ENCODE measurements at places on chromosomes 7 and 10.

- DNase-seq: no peak
These were observed 8.0 kb downstream of the AKR1B10 start for GRCh38 chr7:134535272-134535918.

DNA sequence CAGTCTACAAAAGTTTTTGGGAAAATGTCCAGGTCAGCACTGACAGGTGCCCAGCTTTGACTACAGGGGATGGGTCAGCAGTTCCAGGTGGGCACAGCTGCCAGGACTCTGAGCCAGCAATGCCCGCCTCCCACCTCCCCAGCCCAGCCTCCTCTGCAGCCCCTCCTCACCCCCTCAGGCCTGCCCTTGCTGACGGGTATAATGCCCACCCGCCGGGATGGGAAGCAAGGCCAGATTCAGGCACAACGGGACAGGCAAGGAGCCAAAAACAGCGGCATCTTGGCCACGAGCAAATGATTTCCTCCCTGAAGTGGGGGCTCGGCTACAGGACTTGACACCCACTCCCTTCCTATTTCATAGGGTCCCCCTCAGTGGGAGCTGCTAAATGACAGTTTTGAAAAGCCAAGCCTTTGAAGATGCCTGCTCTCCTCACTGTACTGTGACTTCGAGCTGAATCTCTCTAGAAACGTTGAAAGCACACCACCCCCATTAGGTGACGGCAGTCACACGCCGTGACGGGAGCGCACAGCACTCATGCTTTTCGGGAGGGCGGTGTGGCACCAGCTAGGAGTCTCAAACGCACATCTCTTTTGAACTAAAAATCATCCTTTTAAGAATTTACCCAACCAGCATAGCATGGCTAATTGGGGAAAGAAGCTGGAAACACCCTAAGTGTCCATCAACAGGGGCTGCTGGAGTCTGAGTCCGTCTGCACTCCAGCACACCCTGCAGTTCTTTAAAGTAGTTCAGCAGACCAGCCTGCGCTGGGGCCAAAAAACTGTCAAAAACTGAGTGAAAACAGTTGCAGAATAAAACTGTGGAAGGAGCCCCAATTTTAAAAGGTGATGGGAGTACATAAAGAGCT is 29.6 kb downstream of the MAD1L1 start:
- DNase-seq: no peak

GRCh38 chr7:133484086-133484485 is 231.2 kb downstream of the EXOC4 start:
- DNase-seq: peak; percentile 8

- DNase-seq: no peak
These were observed 101.1 kb downstream of the GPR85 start for GRCh38 chr7:112985377-112985987.

GRCh38 chr10:83153714-83154113 is 985.6 kb upstream of the GHITM start:
- no peak for DNase-seq

DNA sequence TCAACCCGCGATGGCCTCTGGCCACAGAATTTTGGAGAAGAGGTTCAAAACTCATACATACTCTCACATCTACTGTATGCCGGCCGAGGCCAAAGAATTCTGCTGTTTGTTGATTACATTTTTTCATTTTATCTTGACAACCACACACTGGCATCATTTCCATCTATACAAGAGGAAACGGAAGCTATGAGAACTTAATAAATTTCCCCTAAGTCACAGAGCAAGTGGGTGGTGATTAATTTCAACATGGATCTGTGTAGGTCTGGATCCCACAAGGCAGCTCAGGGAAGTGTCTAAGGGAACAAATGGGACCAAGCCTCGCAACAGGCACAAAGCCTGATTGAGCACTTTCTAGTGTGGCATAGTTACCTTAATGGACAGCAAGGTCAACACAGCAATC is 18.0 kb downstream of the ELMO1 start:
- no peak for DNase-seq

DNA sequence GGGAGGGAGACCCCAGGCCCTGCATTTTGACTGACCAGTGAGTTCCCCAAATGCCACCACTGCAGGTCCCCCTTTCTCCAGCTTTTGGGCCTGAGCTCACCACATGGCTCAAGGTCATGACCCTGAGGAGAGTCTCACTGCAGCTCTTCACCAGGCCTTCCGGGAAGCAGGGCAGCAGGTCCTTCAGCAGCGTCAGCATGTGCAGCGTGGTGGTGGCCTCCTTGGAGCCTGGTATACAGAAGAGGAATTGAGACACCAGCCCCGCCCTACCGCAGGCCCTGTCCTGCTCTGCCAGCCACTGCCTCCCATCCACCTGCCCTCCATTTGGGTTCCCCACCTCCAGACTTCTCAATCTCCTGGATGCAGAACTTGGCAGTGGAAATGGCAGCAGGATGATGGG is 13.0 kb downstream of the RRP12 start:
- DNase-seq: no peak

GRCh38 chr10:111078505-111079185 is 1.8 kb downstream of the ADRA2A start:
- no peak for DNase-seq

GRCh38 chr7:142854372-142855113 is at the start of gene EPHB6:
TSS of gene EPHB6 (plus strand) at chr7:142855076. CDS start at chr7:142863228, 8,152 bp downstream.
- peak; percentile 58 for DNase-seq

GRCh38 chr7:135204876-135205275 is 6.5 kb downstream of the WDR91 start:
- DNase-seq: no peak

- no peak for DNase-seq
These were observed 53.4 kb downstream of the GLRX3 start for GRCh38 chr10:130189608-130190054.

GRCh38 chr7:80259-81067 is 111.9 kb upstream of the FAM20C start:
- no peak for DNase-seq

DNA sequence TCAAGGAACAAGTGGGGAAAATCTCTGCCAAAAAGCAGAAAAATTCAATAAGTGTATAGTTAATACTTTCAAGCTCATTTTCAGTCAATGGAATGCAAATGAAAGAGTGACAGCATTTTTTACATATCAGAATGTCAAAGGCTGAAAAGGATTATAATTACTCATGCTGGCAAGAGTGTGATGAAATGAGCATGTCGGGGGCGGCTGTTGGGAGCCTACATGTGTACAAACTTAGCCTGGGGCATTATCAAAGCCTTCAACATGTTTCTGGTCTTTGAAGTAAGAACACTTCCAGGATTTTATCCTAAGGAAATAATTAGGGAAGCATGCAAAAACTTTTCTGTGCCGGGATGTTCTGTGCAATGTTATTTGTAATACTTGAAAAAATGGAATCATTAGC is 221.7 kb upstream of the LYZL1 start:
- no peak for DNase-seq

DNA sequence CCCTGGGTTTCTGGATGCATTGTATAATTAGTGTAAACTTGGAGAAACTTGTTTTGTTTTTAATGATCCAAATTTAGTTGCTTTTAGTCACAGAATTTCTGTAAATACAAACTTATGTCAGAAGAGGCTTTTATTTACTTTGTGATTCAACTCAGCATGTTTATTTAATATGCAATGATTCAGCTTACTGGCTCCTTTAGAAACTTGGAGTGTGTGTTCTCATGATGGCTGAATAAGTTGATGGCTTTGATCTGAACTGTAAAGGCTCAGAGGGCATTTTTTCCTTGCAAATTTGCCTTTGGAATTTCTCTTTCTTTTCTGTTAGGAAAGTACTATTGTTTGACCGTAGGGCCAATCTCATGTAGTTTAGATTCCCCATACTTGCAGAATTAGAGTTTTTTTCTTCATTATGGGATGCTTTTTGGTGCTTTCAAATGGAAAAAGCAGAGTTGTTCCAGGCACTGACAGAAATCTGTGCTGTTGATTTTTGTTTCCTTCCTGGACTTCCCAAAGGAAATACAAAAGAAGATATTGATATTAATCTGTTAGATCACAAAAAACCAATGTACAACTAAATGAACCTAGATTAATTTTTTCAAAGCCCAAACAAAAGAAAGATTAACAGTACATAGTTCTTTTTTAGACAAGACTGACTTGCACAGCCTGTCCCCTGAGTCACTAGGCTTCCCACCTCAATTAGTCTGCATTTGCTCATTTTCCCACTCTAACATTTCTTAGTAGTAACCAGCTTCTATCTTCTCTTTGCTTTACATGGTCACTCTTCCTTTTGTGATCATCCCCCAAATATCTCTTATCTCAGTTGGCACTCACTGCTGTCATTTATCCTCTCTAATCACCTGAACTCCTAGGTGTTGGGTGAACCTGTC is 96.8 kb upstream of the AGR3 start:
- no peak for DNase-seq

- DNase-seq: no peak
These were observed 22.2 kb downstream of the LANCL2 start for GRCh38 chr7:55387062-55387965.

DNA sequence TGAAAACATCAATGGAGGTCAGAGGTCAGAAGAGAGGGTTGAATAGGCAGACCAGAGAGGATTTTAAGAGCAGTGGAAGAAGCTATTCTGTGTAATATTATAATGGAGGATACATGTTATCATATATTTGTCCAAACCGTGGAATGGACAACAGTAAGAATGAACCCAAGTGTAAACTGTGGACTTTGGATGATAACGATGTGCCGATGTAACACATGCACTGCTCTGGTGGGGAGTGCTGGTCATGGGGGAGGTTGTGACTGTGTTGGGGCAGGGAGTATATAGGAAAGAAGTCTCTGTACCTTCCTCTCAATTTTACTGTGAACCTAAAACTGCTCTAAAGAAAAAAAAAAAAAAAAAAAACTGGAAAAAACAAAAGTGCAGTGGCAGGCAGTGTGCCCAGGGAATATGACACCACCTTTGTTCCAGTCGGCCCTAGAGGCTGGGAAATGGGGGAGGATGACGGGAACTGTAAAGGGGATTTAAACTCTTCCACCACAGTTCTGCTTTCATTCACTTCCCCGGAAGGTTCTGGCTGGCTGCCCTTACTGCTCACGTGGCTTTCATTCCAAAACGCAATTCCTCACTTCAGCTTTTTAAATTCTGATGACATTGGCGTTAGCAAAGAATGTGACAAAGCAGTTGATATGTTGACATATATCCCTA is 113.7 kb upstream of the ANKRD1 start:
- DNase-seq: no peak

DNA sequence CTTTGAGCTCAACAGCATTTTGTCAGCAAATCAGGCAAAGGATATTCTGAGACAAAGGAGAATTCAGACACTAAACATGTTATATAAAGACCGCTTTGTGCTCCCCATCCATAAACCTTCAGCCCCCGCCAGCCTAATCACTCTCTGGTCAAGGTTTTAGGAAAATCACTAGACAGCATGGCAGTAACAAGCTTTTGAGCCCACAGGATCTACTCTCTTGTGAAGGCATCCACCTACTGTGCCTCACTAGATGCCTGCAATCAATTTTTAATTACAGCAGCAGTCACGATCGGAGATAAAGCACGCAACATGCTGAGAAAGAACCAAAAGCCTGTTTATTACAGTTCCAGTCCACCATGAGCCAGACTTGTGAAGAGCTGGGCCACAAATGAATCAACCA is 19.1 kb downstream of the PDE1C start:
- no peak for DNase-seq

GRCh38 chr10:14325325-14325955 is 5.3 kb downstream of the FRMD4A start:
- peak; percentile 69 for DNase-seq

- DNase-seq: no peak
These were observed 43.9 kb upstream of the GRB10 start for GRCh38 chr7:50826371-50827172.

DNA sequence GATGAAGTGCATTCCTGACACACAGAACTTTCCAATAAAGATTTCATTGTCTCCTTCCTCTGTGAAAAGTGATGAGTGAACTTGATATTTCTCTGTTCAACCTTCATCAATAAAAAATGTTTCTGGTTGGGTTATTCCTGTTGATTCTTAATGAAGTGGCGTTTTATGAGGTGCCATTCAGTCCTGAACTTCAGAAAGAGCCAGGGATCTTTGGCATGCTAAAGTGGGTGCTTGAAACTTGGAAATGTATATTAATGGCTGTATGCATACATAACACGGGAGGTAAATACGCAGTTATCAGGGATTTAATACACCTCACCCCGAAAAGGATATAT is 151.6 kb downstream of the ACTR3B start:
- DNase-seq: no peak

GRCh38 chr7:102252366-102252982 is 34.2 kb upstream of the SH2B2 start:
- DNase-seq: no peak

DNA sequence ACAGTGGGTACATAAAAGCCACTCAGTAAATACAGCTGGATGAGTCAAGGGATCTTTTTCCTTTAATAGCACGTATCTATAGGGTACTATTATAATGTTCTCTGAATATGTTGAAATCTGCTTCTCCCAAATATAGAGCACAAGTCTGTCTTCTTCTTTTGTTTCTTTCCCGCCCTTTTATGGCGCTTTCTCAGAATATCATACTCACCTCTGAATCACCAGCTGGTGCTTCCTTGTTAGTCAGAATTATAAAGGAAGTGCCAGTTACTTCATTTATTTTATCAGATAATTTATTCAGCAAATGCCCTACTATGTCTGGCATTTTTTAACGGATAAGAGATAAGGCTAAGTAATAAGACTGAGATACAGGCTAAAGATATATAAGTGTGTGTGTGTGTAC is 772.9 kb downstream of the SORCS3 start:
- no peak for DNase-seq

DNA sequence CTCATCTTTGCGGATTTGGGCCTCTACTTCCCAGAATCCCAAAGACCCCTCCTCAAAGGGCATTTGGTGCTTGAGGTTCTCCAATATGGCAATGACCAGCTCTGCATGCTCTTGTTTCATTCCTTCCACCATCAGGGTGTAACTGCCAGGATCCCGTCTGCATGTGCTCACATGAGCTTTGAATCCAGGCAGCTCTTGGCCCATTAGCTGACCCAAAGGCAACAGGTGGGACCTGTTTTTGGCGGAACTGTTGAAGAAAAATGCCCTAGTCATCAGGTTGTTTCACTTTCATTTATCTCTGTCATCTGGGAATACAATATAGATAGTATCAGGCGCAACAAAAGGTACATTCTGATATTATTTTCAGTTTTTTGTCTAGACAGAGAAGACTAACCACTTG is 159.1 kb upstream of the TCF7L2 start:
- DNase-seq: no peak

DNA sequence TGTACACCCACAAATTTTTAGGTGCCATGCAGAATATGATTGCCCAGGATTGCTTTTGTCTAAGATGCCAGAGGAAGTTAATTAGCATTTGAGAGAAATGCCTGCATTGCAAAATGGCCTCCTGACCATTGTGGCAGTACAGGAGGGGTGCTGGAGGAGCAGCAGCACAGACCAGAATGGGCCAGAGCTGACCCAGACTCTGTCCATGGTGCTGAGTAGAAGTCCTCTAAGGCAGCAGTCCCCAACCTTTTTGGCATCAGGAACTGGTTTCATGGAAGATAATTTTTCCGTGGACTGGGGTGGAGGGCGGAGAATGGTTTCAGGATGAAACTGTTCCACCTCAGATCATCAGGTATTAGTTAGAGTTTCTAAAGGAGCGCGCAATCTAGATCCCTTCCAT is 217.8 kb upstream of the AGK start:
- DNase-seq: no peak
